Mucosa of gallbladder (tissue), 1 donor: ENCODE measurements at places on chromosomes 3 and 15. TPM values are rescaled to one million over a fixed set of nuclear protein-coding genes. Genes with fewer than 3 reads are reported as not detected.

Gene GOLGA6A
- total RNA-seq: not detected

Gene NR2F2
- 288 TPM for total RNA-seq

Gene PRR20G
- not detected for total RNA-seq

- no peak for DNase-seq
These were observed 16.9 kb upstream of the CLDN1 start for GRCh38 chr3:190339130-190339529.
